ENCODE measurements at places on chromosomes 3 and 15.

DNA sequence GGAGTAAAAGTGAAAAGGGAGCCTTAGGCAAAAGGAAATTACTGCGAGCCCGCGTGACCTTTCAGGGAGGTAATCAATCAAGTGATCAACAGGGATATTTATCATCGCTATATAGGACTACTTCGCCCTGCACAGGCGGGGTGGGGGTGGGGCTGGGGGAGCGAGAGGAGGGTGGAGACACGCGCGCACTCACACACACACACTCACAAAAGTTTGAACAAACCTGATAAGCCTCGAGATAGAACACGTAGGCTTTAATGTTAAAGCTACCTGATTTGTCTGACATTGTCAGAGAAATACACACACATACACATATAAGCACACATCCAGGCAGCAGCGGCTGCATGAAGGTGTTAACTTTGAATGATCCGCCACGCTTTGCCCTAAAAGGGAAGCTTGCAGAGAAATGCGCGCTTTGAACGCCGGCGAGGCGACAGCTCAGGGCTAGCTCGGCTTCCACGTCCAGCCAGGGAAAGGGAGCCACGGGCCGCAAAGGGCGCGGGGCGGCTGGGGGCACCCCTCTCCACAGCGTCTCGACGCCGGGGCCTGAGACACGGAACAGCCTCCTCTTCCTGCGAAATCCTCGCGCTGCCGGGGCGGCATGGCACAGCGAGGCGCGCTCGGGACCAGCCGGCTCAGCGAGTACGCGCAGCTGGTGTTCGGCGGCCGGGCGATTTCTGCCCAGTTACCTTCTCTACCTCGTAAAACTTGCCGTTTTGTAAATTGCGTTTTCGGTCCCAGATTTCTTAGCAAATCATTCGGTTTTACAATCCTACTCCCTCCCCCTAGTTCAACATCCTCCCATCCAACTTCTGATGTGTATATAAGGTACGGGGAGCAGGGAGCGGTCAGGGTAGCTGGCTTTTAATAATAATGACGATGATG lies 4.8 kb upstream of the MECOM start:
- peak; percentile 54 for DNase-seq

- DNase-seq, result no peak
These were observed 45.9 kb downstream of the CGNL1 start for GRCh38 chr15:57422113-57422754.

GRCh38 chr3:168545591-168545990 lies 449.9 kb upstream of the GOLIM4 start:
- DNase-seq, result no peak

- no peak for DNase-seq
These were observed 18.4 kb upstream of the NEK10 start for GRCh38 chr3:27387625-27388024.

DNA sequence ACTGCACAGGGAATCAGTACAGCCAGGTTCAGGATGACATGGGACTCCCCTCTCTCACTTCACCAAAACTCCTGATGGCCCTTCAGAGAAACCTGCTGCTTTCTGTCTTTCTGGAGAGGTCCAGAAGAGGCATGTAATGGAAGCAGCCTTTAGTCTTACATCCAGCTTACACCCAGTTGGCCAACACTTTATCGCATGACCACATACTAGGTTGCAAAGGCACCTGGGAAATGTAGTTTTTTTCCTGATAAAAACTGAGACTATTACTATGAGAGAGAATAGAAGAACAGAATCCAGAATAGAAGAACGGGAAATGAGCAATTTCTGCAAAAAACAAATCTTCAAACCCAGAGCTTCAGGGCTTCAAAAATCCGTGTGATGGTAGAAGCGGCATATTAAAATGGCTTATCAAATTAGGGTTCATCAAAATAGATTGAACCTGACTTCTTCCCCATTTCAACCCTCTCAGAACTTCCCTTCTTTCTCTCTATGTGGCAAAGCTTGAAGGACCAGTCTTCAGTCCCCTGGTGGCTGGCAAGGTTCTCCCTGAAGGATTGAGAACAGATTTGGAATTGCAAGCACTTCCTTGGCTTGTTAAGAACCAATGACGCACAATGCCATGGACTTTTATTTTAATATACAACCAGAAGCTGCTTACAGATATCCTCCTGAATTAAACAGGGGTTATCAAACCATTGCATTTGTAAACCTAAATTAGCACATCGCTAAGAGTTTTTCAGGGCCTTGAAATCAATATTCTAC lies 34.4 kb downstream of the CORO2B start:
- no peak for DNase-seq

DNA sequence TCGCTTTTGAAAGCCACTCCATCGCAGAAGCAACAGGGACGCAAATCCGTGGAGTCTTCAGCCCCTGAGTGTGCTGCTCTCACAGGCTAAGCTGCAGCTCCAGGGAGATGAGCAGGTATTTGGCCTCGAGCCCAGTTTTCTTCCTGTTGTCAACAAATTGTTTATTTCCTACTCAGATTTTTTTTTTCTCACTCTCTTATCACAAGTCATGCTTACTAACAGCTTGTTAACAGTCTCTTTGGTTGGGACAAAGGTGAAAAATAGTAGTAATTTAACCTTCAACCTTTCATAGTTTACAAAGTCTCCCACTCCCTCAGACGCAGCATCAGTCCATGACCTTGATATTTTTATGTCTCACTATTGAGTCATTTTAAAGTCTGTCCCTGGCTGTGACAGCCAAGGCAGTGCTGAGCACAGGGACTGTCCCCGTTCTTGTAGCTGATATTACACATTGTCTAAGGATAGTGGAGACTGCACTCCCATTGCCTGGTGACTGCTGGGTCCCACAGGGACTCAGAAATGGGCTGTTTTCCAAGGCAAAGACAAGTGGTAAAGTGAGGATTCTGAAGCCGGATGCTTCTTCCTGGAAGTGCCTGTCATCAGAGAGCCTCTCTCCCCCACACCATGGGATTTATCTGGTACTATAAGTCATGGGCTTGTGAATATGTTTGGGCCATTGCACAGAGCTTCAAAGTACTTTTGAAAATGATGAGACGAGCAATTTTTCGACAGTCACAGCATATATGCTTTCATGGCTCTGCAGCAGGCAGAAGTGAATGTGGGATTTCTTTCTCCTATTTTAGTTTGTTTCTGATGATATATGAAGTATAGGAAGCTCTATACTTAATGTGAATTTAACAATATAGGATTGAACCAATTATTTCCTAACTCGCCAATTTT lies 59.8 kb upstream of the UNC13C start:
- no peak for DNase-seq

DNA sequence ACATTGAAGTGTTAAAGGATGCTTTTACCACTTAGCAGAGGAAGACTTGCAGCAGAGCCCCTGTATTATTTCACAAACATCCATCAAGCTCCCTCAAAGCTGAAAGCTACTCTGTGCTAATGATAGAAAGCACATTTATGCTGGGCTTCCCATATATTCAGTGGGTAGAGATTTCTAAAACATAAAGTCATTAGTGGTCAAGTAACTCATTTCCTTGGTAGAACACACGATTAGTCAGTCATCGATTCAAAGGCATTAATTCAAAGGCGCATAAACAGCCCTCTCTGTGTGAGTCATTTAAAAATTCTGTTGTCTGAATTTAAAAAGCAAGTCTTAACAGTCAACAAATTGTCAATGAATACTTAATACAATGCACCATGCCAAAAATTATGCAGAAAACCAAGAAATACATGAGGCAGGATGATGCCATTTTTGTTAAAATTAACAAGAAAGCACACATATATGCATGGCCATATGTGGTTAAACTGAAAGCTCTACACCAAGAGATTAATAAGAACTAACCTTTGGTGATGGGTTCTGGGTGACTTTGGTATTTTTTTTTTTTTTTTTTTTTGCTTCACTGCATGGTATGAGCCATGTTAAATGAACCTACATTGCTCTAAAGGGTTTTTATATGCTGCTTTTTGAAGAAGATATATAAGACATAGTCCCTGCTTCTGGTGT lies 61.7 kb downstream of the LDHAL6B start:
- no peak for DNase-seq

DNA sequence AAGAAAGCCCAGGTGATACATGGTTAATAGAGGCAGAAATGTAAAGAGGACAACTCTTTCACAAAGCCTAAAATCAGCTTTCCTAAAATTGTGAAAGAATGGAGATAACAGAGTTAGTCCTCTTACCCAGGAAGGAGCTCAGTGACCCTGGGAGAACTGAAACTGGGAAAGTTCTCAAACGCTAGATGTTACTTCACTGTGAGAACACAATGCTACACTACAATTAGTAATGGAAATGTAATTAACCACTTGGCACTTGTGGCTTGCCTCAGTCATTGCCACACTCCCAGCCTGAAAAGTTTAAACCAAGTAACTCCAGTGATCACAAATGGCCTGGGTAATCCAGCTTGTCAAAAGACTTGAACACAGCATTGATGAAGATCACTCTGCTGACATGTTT lies 102.7 kb upstream of the FGF7 start:
- DNase-seq, result no peak

All from H9 (cell line).